ENCODE measurements at places on chromosomes 5 and 9.

GRCh38 chr5:143014017-143014651 is 244.0 kb downstream of the ARHGAP26 start:
- no peak for DNase-seq

GRCh38 chr5:98308960-98309359 is 464.5 kb upstream of the RGMB start:
- no peak for DNase-seq

- no peak for DNase-seq
Measured at GRCh38 chr9:110753731-110754231, 85.2 kb downstream of the MUSK start.

GRCh38 chr5:4684946-4685345 is 455.2 kb upstream of the ADAMTS16 start:
- DNase-seq, result no peak

- no peak for DNase-seq
Measured at GRCh38 chr5:173458828-173459609, 130.8 kb upstream of the STC2 start.

DNA sequence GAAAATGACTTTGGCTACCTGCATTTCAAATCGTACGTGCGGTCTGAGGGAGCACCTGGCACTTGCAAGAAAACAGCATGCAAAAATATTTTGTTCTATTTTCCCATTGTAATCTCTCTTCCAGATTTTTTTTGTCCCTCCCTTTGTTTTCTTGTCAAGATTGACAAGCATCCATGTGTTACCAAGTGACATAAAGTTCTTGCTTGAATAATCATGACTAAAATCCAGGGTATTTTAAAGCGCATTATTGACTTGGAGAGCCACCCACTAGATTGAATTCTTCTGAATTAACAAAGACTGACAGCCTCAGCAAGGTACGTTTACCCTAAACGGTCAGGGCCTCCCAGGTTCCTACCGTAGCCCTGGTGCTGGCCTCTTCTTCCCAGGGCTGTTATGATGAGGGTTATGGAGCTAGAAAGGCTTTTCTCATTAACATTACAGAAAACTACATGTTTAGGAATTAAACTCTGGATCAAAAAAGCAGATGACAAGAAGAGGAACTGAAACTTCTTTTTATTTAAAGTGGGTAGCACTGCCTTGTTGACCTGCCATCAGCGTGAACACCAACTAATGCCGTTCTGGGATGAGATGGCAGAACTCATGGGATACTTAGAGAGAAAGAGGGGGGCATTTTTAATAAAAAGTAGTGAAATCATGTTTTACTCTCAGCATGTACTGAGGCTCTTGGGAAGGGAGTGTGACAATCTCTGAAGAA is 297.0 kb downstream of the EFNA5 start:
- DNase-seq, result no peak

- no peak for DNase-seq
Measured at GRCh38 chr9:130670644-130671043, 6.2 kb downstream of the PRDM12 start.

GRCh38 chr9:128885798-128886197 is 3.9 kb downstream of the LRRC8A start:
- no peak for DNase-seq

GRCh38 chr9:114035845-114036801 is 42.0 kb downstream of the AMBP start:
- no peak for DNase-seq

- no peak for DNase-seq
Measured at GRCh38 chr5:56517011-56517416, 283.9 kb upstream of the ANKRD55 start.

DNA sequence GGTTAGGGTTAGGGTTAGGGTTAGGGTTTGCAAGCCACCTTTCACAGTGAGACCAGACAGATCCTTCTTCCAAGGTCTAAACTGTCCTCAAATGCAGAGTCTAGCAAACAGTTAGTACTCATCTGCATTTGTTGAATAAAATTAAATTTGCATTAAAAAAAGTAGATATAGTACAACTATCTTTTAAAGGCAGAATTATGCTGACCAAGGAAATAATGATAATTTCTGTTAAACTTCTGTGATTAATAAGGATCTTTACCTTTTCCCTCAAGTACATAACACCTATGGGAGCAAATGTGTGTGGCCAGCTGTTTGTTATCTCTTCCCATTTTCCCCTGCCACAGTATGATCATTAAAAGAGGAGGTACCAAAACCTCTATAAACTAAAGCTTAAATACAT is 19.8 kb downstream of the PUM3 start:
- DNase-seq, result no peak

DNA sequence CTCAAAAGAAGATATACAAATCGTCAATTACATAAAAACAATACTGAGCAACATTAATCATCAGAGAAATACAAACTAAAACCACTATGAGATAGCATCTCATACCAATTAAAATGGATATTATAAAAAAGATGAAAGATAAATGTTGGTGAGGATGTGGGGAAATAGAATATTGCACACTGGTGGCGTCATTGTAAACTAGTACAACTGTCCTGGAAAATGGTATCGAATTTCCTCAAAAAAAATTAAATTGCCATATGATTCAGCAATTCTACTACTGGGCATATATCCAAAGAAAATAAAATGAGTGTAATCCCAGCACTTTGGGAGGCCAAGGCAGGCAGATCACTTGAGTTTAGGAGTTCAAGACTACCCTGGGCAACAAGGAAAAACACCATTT is 326.0 kb upstream of the FTMT start:
- no peak for DNase-seq

- DNase-seq, result no peak
Measured at GRCh38 chr9:33025572-33026342, 684 bp downstream of the DNAJA1 start.

GRCh38 chr9:2962471-2963172 is 118.7 kb upstream of the PUM3 start:
- no peak for DNase-seq

DNA sequence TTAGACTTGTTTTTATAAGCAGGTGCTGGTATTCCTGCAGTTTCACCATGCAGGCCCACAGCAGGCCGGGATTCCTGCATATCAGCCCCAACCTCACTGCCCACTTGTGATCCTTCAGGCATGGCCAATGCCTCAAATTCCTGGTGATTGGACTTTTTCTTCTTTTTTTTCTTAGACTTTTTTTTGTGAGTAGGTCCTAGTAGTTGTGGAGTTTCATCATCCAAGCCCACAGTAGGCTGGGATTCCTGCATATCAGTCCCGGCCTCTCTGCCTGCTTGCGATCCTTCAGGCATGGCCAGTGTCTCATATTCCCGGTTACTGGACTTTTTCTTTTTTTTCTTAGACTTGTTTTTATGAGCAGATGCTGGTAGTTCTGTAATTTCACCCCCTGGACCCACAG is 4.8 kb downstream of the TTF1 start:
- DNase-seq, result no peak

DNA sequence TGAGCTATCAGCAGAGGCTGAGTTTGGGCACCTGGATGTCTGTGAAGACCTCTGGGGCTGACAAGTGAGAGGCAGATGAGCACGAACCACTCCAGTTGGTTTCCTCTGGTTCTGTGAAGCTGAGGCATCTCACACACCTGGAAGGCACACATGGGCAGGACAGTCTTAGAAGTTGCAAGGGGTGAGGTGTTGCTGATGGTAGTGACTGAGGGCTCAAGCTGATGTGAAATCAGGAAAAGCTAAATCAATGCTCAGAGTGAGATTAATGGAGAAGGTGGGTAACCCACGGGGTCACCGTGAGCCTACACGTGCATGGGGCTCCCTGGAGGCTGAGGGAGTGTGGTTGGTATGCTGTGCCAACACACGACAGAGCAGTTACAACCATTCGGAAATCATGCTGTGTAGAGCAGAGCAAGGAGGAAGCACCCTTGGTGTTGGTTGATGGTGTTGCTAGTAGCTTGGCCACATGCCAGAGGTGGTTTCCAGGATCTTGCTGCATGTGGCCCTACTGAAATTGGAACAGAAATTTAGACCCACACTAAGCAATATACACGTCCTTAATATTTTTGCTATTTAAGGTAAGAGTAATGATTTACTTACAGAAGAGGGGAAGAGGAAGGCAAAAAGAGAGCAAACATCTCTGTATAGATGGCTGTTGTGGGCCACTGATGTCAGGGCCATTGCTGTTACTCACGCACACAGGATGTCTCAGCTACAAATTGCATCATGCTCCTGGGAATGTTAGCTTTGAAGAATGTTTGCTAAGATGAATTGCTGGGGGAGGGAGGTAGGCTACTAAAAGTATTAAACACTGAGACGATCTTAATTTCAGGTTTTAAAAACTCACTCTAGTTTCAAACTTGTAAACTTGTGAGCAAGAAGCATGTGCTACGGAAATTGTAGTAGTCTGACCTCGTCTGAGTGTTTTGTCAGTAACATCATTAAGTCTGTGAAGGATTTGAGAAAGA is 170.5 kb downstream of the ARHGEF28 start:
- no peak for DNase-seq

All from NCI-H1417 treated with DMSO at 0.1 percent for 48 hours (cell line).